NCI-H2171 treated with DMSO at 0.1 percent for 48 hours (cell line): ENCODE measurements at places on chromosomes 11 and 22.

DNA sequence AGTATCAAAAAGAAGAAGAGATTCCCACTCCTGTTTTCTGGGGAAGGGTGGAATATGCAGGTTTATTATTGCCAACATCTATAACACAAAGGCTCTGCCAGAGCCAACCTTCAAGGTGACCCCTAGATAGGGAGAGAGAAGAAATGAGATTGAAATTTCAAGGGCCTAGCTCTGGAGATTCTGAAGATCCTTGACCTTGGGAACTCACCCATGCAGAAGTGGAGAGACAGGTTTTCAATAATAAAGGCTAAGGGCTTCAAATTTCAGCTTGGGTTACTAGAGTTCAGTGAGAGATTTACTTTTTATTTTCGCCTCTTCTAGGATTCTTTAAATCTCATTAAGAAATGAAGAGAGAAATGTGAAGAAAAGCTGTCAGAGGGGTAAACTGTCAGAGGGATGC lies 98.4 kb downstream of the CD44 start:
- no peak for DNase-seq

- DNase-seq, result no peak
Measured at GRCh38 chr11:87036756-87037449, 831 bp upstream of the TMEM135 start.

GRCh38 chr11:104464691-104465090 lies 300.7 kb upstream of the PDGFD start:
- DNase-seq, result no peak

DNA sequence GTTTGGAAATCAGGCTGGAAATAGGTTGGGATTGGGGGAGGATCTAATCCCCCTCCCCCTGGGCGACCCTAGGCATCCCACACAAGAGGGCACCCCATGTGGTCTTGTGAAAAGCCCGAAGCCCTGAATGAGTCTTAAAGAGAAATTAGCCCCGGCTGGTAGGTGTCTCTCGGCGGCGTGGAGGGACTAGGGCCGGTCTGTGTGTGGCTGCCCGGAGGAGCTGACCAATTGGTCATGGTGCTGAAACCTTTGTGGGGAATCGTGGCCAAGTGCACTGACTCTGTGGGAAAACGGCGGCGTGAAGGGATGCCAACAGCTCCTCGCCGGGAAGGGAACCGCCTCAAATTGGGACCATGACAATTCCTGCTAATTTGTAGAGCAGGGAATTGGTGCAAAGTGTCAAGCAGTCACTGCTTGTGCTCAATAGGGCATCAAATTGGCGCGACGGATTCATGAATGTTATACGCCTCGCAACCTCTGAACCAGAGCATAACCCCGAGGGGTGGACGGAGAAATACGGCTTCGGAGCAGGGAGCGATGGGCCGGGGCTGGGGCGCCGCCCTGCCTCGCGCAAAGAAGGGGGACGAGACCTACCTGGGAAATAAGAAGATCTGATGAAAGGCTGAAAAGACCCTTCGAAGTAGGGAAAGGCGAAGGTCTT lies 1.5 kb downstream of the DBX1 start:
- DNase-seq, result no peak

GRCh38 chr11:62588966-62589637 lies 2.2 kb downstream of the TUT1 start:
- peak; percentile 27 for DNase-seq

GRCh38 chr11:789943-790342 lies at the start of gene CEND1:
CEND1 (minus strand) TSS chr11:790090; CDS start chr11:788576, 1,514 bp downstream.
- DNase-seq, result peak; percentile 13

DNA sequence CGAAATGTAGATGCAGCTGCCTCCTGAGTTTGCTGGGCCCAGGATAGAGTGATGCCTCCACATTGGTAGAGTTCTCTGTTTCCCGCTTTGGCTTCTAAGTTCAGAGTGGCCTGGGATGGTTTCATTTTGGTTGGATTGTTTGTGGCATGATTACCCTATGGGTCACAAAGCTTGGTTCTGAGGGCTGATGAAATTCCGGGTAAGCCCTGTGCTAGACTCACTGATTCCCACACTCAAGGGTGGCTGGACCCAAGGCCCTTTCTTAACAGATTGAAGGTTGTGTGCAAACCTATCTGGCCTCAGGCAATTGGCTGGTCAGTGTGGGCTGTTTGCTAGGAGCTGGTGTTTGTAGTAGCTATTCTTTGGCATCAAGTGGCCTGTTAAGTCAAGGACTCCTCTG lies 158.4 kb downstream of the MYO18B start:
- no peak for DNase-seq

- DNase-seq, result no peak
Measured at GRCh38 chr11:133898031-133898769, 52.9 kb upstream of the SPATA19 start.

DNA sequence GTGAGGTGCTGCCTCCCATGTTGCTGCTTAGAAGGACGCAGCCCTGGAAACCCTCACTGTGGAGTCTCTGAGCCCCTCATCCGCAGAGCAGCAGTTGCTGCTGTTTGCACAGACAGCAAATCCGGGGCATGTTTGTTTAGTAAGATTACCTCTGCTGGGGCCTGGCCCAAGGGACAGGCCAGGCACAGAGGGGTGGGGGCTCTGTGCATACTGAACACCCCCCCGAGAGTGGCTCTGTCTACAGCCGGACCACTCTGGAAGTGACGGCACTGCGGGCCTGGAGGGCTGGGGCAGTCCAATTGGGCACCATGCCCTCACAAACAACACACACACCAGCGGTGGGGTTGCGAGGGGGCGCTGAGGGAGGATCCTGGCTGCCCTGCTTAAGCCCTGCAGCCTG lies 22.9 kb upstream of the CCDC188 start:
- no peak for DNase-seq

GRCh38 chr11:128492903-128493569 lies 94.3 kb downstream of the ETS1 start:
- no peak for DNase-seq

DNA sequence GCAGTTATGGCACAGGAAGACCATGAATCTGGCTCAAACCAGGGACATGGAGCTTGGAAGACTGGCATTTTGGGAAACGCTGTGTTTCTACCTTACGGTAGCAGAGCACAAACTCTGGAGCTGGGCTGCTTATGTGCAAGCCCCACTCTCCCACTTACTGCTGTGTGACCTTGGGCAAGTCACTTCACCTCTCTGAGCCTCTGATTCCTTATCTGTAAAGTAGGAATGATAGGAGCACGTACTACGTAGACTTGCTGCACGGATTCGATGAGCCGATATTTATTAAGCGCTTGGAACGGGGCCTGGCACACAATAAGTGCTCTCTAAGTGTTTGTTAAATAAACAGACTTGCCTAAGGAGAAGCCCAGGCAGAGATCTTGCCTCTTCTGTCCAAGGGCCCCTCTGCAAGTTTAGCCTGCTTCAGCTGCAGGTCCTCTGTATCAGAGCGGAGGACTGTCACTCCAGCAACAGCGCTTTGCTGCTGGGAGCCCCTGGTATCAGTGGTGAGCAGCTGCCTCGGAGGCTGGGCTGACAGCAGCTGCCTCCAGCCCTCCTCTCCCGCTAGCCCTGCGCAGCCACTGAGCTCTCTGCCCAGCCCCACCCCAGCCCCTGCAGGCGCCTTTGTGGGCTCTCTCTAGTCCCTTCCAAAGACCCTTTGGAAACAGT lies 96.9 kb upstream of the ANO1 start:
- DNase-seq, result no peak

GRCh38 chr22:33455036-33455435 lies 396.9 kb upstream of the SYN3 start:
- DNase-seq, result peak; percentile 39

DNA sequence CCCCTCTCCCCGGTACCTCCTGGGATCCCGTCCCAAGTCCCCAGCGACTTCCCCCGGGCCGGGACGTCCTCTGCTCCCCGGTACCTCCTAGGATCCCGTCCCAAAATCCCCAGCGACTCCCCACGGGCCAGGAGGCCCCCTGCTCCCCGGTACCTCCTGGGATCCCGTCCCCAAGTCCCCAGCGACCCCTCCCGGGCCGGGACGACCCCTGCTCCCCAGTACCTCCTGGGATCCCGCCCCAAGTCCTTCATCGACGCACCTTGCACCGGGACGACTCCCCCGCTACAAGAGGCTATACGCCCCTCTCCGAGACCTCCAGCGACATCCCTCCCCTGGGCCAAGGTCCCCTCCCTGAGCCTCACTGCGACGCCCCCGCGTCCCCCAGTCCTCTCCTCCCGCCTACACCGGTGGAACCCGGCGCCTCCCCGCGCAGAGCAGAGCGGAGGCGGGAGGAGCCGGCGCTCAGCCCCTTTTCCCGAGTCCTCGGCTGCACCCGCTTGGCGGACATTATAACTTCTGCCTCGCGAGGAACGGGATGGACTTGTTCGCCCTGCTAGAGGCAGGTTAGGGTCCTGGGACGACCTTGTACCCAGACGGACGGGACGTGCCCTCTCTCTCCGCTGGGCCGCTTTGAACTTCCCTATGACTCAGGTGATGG lies 912 bp downstream of the KREMEN1 start:
- peak; percentile 59 for DNase-seq

DNA sequence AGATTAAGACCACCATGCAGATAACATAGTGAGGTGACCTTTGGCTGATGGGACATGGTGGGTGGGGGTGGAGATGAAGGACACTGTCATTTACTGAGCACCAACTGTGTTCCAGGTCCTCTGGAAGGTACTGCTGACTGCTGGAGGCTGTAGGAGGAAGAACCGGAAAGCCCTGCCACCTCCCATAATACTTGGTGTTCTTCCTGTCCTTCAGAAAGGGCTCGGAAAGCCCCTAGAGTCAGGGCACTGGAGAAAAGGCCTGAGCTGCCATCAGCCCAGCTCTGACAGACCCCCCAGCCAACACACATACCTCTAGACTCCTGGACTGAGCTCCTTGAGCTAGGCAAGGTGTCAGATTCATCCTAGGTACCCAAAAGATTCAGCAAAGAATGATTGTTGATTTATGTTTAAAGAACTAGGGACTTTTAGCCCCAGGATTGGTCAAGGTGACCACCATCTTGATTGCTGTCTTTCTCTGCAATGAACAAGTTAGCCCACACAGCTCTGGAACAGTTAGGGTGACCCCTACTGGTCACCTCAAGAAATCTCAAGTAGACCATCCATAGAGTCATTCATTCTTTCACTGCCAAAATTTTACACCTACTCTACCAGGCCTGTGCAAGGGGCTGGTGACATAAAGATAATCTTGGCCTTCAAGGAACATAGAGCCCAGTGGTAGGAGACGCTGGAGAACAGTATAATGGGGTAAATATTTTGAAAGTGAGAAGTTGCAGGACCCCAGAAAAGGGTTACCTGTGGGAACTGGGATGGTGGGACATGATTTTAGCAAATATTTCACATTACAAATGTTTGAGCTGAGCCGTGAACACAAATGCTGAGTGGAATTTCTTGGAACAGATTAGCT lies 39.4 kb downstream of the IRAG1 start:
- DNase-seq, result no peak

- DNase-seq, result no peak
Measured at GRCh38 chr11:117786135-117786870, 10.7 kb downstream of the DSCAML1 start.

DNA sequence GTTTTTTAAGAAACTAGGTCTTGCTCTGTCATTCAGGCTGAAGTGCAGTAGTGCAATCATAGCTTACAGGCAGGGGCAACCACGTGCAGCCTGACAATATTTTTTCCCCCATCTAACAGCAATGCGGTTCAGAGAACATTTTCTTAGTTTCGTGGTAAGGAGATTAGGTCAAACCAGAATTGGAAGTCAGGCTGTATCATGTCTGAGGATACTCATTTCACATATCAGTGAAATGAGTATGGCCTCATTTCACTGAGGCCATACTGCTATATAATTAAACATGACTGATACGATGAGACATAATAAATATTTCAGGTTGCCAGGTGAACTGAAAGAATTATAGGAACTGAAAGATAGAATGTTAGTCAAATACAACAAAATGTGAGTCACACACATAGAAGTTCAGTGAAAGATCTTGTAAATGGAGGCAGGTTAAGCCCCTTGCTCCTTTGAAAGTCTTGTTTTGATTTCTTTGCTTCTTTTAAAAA lies 32.5 kb upstream of the IZUMO1R start:
- no peak for DNase-seq

DNA sequence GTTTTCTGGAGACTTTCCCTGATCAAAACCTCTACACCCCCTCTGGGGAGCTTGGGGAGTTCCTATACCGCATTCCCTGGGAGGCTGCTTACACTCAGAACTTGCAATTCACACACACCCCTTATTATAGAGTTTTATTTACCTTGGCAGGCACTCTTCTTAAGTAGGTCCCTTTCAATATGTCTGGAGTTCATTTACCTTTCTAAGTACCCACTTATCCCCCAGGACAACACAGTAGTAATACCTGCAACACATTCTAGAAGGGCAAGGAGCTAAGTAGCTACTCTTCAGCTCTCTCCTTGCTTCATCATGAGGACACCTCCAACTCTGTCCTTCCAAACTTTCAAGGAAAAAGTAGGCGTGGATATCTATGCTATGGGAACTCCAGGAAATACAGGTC lies 127.8 kb upstream of the ANO3 start:
- no peak for DNase-seq

DNA sequence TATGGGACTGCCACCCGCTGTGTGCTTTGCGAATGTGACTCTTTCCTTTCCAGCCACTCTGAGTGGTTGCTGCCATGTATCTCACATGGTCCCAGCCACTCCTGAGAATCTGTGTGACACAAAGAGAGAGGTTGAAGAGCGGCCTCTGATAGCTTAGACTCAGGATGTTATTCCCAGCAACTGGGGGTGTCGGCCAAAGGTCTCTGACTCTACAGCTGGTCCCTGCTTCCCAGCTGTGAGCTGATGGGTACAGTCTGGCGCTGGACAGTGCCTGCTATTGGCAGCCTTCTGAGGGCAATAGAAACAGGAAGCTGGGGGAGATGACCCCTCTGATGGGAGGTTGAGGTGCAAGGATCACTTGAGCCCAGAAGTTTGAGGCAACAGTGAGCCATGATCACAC lies 105.1 kb downstream of the RRAS2 start:
- DNase-seq, result no peak

DNA sequence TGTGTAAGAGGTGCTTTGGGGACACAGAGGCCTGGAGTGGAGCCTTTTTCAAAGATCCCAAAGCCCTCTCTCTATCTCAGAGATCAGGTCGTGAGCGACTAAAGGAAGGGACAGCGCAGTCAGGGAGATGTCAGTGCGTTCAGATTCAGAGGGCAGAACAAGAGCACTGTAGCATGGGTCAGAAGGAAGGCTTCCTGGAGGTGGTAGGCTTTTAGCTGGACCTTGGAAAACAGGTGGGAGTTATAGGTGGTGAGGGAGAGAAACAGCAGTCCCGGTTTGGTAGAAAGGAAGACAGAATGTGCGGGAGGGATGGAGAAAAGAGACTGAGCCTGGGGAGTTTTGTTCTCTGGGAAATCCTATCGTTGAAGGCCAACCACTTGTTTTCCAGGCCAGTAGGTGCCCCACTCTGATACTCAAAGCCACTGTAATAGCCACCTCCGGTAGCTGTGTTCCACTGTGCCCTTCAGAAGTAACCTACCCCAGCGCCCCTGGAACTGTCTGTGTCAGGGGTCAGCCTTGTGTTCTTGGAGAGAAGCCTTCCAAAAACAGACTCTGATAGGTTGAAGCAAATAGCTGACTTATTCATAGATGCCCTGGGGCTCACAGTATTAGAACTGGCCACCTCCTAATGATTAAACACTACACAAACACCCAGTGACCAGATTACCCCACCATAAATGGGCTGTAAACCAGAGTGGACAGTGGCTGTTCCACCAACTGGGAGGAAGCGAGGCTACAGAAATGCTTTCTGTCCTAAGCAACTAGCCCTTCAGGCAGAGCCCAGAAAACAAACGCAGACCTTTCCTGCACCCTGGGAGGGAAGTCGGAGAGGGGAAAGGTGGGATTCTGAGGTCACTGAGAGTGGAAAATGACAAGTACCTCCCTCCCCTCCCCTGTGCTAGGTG lies 157.7 kb downstream of the DBX1 start:
- DNase-seq, result no peak
